ENCODE measurements at places on chromosomes 11 and 22.

- DNase-seq = no peak
Observed at GRCh38 chr22:31122532-31123291, at the start of gene INPP5J. TSS of gene INPP5J (plus strand) at chr22:31122966. CDS start at chr22:31123015, 49 bp downstream.

- no peak for DNase-seq
Observed at GRCh38 chr11:70024773-70025045, 53.4 kb upstream of the ANO1 start.

DNA sequence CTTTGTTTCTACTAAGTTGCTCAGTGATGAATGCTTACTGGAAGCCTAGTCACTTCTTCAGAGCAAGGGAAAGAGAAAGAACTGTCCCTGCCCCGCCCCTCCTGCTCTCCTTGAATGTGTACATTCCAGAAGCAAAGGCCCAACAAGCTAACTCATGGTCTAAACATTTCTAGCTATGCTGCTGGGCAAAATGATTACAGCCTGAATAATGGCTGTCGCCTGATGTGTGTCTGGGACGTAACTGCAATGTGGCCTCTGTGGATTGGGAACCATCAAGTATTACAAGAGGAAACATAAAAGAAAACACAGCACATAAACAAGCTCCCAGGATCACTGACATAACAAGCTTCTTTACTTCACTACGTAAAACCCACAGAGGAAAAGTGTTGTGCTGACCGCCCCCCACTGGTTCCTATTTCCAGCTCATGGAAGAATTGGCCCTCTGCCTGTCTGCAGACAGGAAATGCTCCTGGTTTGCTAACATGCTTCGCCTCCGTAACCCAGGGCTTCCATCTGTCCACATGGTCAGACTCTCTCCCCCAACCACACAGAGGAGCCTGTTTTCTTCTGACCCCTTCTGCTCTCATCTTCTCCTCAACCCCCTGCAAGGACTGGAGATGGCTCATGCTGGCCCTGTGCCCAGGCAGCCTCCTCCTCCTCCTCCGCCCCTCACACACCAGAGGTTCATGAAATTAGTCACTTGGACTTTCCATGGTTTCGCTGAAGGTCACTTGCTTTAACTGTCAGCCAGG lies 187.2 kb downstream of the MAML2 start:
- DNase-seq = peak; percentile 78

DNA sequence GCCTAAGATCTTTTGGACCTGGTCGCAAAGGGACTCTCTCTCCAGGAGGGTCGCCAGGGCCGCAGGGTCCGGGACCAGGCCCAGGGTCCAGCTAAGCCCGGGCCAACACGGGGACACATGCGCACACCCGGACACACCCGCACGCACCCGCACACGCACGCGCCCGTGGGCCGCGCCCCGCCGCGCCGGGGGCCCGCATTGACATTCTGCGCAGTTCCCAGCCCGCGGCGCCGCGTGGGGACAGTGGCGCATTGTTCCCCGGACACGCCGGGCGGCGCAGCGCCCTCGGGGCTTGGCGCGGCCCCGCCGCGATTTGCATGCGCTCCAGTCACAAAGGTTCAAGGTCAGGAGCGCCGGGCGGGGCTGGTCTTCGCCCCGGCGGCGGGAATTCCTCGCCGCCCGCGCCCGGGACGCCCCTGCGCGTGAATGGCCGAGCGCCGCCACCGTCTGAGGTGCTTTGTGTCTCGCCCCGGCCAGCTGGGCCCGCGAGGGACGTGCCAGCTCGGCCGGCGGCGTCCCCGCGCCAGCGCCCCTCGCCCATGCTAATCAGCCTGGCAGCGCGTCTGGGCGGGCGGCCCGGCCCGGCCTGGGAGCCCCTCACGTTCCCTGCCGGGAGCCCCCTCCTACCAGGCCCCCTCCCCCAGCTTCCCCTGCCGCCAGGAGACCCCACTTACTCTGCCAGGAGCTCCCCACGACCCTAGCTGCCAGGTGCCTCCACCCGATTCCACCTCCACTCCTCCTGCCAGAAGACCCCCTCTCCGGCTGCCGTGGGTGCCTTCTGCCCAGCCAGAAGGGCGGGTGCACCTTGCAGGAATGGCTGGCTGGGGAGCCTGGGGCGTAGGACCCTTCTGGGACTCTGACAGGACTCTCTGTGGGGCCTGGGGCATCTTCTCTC lies 50.5 kb upstream of the WNT7B start:
- no peak for DNase-seq

DNA sequence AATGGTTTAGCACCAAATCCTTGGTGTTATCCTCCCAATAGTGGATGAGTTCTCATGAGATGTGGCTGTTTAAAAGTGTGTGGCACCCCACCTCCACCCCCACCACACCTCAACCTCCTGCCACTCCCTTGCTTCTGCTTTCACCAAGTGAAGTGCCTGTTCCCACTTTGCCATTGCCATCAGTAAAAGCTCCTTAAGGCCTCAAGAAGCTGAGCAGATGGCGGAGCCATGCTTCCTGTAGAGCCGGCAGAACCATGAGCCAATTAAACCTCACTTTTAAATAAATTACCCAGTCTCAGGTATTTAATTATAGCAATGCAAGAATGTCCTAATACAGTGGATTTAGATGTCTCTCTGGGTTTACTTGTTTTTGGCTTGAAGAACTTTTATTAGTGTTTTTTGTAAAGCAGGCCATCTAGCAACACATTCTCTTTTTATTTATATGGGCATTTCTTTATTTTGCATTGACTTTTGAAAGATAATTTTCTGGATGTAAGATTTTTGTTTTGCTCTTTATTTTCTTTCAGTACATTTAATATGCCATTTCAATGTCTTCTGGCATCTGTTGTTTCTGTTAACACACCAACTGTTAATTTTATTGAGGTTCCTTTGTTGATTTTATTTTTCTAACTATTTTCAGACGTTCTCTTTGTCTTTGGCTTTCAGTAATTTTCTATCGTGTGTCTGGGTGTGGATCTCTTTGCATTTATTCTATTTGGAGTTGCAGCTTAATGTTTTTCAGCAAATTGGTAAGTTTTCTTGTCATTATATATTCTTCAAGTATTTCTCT lies 724.5 kb upstream of the CNTN5 start:
- no peak for DNase-seq

GRCh38 chr11:1864831-1865665 lies 12.2 kb downstream of the LSP1 start:
- DNase-seq = no peak

DNA sequence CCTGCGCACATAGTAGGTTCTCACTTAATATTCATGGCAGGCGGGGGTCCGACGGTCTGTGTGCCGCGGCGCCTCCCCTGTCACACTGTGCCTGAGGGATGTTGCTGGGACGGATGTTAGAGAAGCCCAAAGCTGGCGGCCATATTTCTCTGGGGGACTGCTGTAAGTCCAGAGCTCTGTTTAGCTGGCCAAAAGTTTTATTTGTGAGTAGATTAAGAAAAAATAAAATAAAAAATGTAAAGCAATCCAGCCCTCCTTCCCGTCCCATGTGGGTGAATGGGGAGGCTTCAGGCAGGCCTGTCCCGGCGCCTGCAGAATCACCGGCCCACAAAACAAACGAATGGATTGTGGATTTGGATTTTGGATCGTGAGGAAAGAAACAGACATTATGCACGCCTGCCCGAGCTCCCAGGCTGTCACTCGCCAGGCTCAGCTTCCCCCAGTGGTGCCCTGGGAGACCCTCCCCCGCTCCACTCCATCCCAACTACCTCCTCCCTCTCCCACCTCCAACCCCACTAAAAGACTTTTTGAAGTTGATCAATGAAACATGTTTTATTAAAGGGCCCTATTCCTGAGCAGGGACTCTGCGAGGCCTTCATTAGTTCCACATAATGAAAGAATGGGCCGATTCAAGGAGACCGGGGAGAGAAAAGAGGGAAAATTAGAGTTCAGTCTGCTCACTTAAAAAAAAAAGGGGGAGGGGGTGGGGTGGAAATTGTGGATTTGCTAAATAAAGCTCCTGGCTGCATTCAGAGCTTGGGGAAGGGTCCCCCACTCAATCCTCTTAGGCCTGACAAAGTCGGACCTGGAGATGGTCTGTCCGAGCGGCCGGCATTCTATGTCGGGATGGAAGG lies 20.4 kb upstream of the SCUBE1 start:
- DNase-seq = no peak

DNA sequence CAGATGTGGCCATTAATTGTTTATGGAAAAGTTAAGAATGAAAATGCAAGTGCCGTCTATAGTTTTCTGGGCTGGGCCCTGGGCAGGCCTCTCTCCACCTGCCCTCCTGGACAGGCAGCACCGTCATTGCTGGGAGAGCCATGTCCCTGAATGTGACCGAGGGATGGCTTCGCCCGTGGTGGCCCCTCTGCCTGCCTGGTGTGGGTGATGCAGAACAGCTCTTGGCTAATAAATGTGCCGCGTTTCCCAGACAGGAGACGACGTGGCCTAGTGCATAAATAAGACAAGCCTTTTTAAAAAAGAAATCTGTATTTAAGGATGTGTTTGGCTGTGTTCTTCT lies 407.3 kb downstream of the TBC1D22A start:
- DNase-seq = no peak

GRCh38 chr22:42326801-42327200 lies 56.3 kb upstream of the TCF20 start:
- no peak for DNase-seq

DNA sequence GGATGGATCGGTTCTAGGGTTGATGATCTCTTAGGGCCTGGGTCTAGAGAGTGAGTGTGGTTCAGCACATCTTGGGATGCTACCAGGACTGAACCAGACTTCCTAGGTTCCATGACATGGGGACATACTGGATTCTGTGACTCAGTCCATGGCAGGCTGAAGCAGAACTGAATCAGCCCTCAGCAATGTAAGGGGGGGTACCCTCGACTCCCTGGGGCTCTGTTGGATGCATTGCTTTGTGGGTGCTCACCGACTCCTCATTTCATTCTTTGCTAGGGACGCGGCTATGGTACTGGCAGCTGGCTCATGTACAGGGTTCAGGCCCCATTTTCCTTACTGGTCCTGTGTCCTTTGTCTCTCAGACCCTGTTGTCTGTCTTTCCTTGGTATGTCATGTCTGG lies 733 bp upstream of the GRAMD1B start:
- no peak for DNase-seq

DNA sequence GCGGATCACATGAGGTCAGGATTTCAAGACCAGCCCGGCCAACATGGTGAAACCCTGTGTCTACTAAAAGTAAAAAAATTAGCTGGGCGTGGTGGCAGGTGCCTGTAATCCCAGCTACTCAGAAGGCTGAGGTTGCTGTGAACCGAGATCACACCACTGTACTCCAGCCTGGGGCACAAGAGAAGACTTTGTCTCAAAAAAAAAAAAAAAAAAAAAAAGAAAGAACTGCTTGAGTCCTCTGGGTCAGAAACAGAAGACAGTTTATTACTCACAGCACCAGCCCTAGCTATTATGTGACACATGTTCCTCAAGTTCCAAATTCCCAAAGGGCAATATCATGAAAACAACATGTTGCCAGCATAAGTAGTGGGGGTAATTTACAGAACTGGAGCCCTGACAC lies 1014.1 kb upstream of the RAG2 start:
- no peak for DNase-seq

DNA sequence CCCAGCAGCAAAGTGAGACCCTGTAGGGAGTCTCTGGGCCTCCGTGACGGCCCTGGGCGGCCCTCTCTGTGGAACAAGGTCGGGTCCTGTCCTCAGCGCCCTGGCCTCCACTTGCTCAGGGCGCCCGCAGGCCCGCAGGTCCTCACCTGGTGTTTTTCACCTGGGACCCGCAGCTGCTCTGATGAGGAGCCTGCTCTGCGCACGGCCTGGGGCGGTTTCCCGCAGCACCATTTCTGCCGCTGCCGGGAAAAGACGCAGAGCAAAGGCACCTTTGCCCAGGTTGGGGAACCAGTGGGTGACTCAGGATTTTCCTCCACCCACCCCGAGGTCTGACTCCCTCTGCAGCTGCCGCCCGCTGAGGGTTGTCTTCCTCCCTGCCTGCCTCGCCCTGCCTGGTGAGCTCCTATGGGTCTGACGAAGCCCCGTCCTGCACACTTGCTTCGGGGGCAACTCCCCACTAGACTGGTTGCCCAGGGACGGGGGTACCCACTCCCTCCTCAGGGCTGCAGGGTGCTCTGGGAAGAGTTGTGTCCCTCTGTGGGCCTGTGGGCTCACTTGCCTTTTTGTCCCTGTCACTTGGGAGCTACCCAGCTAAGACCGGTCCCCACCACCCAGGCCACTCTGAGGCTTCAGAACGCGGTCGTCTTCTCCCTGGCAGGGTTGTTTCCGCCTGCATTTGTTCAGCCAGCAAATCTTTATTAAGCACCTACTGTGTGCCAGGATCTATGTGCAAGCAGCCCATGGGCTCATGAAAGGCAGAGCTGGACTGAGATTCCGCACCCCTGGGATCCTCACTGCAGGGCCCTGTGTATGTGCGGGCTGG lies 89.5 kb downstream of the KCNQ1 start:
- no peak for DNase-seq

- DNase-seq = no peak
Observed at GRCh38 chr11:130499828-130500227, 51.4 kb downstream of the ADAMTS15 start.

Measured in stimulated activated CD4-positive, alpha-beta T cell treated with anti-CD3 and anti-CD28 coated beads, Interleukin-4, amount 100 ng/mL, for 24 hours (primary cell).